Ureter (tissue), 1 donor: ENCODE measurements at places on chromosomes 3 and 15.

GRCh38 chr3:33803894-33804526 is 5.6 kb downstream of the PDCD6IP start:
- no peak for DNase-seq

DNA sequence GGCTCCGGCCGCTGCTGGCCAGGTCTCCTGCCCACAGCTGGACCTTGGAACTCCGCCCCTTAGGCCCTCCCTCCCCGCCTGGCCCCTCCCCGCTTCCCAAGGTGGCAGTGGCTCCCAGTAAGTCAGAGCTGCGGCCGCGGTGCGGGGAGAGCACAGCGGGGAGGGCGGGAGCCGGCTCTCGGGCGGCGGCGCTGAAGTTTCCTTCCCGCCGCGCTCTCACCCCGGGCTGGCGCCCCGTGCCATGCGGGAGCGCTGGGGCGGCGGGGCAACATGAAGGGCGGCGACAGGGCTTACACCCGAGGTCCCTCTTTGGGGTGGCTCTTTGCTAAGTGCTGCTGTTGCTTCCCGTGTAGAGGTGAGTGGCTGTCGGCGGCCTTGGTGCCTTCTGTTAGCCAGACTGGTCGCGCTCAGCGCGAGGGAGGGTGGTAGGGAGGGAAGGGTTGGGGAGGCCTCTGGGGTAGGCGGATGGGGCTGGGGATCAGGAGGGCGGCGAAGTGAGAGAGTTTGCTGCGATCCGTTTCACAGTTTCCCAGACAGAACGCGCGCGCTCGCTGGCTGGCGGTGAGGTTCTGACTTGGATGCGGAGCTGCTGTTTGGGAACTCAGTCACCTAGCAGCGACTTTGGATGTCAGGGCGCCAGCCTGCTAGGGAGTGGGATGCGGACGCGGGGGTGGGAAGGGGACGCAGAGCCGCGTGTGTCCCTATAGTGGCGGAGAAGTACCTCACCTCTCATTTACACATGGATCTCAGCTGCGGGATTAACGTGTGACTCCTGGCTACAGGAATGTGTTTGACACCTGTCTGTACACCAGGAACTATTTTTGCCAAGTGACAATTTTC is 145.5 kb upstream of the UMPS start:
- DNase-seq = peak; percentile 72

DNA sequence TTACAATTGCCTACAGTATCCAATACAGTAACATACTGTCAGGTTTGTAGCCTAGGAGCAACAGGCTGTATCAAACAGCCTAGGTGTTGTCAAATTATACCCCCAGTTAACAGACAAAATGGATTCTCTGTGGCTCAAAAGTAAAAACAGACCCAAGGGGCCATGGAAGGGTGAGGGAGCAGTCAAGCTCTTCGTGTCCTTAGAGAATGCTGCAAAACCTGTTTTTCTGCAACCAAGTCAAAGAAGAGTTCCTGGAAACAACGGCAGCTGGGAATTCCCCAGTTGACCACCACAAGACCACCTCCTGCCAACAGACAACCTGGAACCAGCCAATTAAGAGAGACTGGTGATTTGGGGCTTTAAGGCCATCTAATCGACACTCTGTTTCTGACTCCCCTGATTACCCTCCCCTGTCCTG is 11.1 kb upstream of the THUMPD3 start:
- DNase-seq = no peak

DNA sequence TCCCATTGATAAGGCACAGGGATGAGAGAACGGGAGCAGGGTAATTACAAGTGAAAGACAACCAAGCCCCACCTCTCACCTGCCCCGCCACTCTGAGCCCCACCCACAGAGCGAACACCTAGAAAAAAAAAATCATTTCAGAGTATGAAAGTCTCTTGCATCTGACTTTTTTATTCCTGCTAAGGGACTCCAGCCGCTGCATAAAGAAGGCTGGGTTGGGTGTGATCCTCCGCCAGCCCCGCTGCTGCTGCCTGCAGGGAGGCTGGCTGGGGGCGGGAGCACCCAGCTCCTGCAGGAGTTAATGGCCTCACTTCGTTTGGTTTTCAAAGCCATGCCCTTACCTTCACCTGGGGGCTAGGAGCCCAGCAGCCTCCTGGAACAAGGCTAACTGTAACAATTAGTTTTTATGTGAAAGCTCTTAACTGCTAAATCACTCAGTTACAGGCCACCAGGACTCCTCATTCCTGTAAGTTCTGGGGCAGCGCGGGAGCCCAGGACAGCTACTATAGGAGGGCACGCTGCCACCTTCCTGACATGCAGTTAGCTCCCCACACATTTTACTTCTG is 78.0 kb upstream of the SNRPA1 start:
- no peak for DNase-seq

- DNase-seq = no peak
Measured at GRCh38 chr3:39362192-39362591, 21.0 kb upstream of the SLC25A38 start.

- no peak for DNase-seq
Measured at GRCh38 chr3:13750215-13750614, 129.7 kb downstream of the WNT7A start.

- no peak for DNase-seq
Measured at GRCh38 chr3:43423639-43424038, 137.3 kb downstream of the SNRK start.

- DNase-seq = no peak
Measured at GRCh38 chr3:51271172-51271571, 113.9 kb upstream of the MANF start.

- no peak for DNase-seq
Measured at GRCh38 chr15:79970624-79971434, at the start of gene BCL2A1. Gene BCL2A1, minus strand, starts transcription at chr15:79971196. Its CDS starts 77 bp downstream, at chr15:79971119.

DNA sequence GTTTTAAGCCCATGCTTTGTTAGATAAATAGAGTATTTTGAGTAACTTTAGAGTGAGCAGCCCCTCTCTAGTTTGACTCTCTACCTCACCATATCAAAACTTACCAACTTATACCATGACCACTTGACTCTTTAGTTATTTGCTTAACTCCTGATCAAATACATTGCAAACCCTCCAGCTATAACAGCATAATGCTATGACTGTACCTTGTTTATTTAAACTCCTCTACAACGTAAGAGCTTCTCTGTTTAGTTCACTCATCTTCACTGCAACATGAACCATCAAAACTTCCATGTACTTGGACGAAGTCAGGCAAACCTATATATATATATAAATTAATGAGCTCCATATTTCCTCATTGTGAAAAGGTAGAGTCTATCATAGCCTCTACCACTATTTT is 218.2 kb downstream of the DPH6 start:
- DNase-seq = no peak

- DNase-seq = no peak
Measured at GRCh38 chr3:151877269-151877668, 3.8 kb downstream of the SUCNR1 start.

- no peak for DNase-seq
Measured at GRCh38 chr15:24945711-24946110, 9.1 kb upstream of the SNRPN start.

GRCh38 chr3:70911719-70912118 is 599.3 kb upstream of the MDFIC2 start:
- DNase-seq = no peak

GRCh38 chr3:43649365-43649968 is 27.7 kb upstream of the ANO10 start:
- DNase-seq = no peak

- DNase-seq = no peak
Measured at GRCh38 chr3:21020043-21020442, 731.0 kb downstream of the ZNF385D start.

DNA sequence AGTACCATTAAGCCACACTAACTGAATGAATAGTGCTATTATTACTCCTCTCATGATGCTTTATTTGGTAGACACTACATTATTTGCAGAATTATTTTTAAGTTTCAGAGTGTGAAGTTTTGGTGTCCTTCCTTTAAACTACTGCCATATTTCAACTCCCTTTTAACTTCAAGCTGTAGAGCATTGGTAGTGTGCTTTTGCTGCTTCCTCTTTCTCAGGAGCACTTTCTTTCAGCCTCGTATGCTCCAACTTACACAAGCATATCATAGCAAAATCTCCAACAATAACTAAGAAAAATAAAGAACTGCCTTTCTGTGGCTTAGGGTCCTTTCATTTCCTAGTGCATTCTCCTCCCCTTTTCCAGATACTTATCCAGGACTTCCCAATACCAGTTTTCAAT is 476.4 kb upstream of the AGTR1 start:
- DNase-seq = no peak

DNA sequence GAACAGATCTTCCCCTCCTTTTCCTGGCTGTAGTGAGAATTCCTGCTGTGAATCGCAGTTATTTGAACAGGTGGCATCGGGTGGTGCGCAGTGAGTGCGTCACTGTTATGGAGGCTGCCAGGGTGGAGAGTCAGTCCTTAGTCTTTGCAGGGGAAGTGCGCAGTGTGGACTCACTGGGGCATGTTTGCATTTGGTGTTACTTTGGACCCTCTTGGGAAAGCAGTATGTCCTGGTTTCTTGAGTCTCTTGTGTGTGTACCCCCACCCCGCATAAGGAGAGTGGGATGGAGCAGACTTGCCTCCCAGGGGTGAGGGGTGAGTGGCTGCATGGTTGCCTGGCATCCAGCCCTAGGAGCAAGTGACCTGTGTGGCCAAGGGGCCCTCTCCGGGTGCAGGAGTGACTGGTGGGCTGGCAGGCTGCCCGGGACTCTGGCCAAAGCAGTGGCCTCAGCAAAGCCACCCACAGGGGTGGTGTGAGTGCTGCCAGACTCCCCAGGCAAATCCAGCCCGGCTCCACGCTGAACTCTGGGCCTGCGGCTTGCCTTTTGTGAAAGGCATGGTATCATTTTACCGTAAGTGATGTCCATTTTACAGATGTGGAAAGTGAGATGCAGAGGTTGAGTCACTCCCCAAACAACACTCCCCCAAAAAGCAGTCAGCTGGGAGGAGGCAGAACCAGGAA is 46.4 kb downstream of the DNASE1L3 start:
- no peak for DNase-seq
